CD4-positive, alpha-beta T cell treated with Interleukin-2 at 100 ng/mL for 4 hours (primary cell): ENCODE measurements at places on chromosomes 13 and 19.

DNA sequence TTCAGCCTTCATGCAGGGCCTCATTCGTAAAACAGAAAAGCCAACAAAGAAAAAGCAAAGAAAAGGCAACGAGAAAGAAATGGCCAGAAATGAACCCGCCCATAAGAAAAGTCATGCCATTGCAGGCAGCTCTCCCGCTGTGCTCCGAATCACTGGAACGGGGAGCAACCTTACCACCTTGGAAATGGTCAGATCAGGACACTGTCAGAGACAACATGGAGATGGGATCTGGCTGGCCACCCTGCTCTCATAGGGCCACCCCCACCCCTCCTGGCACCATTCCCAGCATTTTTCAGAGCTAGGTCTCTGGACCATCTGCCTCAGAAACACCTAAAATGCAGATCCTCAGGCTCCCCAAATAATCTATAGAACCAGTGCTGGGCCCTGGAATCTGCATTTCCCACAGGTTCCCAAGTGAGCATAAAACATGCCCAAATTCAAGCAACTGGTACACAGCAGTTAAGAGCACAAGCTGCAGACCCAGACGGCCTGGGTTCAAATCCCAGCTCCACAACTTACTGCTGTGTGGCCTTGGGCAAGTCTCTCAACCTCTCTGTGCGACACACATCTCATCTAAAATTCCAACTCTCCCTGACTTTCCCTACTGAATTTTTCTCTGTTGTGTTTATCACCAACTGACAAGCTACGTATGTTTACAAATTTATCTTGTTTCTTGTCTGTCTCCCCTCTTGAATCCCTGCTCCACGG lies 151.6 kb downstream of the IER2 start:
- DNase-seq: no peak

GRCh38 chr19:686589-687297 lies 8.5 kb downstream of the PRSS57 start:
- DNase-seq: no peak

- DNase-seq: peak; percentile 69
Observed at GRCh38 chr13:44437356-44438233, 64.0 kb downstream of the SERP2 start.

DNA sequence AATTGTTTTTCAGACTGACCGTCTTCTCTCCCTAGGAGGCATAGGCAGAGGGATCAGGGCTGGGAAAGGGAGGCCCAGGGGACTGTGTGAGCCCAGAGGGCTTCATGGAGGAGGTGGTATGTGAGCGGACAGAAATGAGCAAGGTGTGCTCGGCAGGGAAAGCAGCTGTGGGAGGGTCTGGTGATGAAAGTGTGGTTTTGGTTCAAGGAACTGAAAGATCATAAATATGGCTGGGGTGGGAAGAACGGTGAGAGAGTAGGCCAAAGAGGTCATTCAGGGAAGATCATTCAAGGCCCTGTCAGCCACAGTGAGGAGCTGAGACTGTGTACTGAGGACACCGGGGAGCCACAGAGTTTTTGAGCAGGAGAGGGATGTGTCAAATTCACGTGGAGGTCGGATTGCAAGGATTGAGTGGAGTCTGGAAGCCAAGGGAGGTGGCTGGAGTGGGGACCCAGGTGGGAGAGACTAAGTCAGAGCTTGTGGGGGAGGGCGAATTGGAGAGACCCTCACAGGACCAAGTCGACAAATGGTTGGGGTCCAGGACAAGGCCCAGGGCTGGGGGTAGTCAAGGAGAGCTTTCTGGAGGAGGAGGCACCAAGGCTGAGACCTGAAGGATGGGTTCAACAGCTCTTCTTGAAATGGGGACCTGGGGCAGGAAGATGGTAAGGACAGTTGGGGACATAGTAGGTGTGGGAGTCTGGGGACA lies 7.6 kb downstream of the PLD3 start:
- DNase-seq: no peak

GRCh38 chr19:10782795-10783194 lies 53.2 kb downstream of the TMED1 start:
- no peak for DNase-seq

GRCh38 chr19:47469719-47470118 lies 2.0 kb downstream of the SLC8A2 start:
- no peak for DNase-seq

- no peak for DNase-seq
Observed at GRCh38 chr19:16736709-16737108, 17.1 kb downstream of the NWD1 start.

DNA sequence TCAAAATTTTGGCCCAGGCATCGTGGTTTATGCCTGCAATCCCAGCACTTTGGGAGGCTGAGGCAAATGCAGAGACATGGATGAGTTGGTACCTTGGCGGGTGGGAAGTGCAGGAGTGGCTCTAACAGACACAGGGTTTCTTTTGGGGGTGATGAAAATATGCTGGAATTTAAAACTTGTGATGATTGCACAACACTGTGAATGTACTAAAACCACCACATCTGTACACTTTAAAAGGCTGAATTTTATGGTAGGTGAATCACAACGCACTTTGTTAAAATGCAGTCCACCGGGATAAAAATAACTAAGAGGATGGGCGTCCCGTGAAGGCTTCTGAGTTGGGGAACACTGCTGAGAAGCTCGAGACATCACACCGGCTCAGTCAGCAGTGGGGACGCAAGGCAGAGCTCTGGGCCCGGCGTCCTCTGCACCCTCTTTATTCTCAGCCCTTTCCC lies 47.1 kb downstream of the MLLT1 start:
- DNase-seq: no peak

DNA sequence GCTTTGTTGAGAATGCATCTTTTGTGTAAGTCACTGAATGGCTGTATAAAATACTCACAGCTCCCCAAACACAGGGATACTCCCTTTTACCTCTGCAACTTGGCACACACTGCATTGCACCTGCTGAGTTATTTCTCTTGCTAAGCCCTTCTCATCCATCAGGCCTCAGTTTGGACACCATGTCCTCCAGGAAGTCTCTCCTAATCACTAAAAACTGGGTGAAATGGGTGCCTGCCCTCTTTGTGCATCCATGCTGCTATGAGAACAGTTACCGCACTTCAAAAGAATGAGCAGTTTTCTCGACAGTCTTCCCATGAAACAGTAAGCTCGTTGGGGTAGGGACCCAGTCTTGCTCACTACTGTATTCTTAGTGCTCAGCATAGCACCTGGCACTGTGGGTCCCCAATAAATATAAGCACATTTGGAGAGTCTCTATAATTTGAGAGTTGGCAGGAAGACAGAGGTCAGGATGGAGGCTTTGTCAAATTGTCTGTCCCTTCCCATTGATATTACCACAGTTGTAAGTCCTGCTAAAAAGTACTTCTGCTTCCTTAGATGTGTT lies 4.6 kb upstream of the SLC25A30 start:
- DNase-seq: no peak

- no peak for DNase-seq
Observed at GRCh38 chr13:110416131-110417025, 109.3 kb downstream of the COL4A2 start.

- no peak for DNase-seq
Observed at GRCh38 chr19:43286786-43287185, 17.5 kb upstream of the PSG9 start.

GRCh38 chr19:43433689-43434088 lies 19.0 kb downstream of the TEX101 start:
- DNase-seq: no peak

DNA sequence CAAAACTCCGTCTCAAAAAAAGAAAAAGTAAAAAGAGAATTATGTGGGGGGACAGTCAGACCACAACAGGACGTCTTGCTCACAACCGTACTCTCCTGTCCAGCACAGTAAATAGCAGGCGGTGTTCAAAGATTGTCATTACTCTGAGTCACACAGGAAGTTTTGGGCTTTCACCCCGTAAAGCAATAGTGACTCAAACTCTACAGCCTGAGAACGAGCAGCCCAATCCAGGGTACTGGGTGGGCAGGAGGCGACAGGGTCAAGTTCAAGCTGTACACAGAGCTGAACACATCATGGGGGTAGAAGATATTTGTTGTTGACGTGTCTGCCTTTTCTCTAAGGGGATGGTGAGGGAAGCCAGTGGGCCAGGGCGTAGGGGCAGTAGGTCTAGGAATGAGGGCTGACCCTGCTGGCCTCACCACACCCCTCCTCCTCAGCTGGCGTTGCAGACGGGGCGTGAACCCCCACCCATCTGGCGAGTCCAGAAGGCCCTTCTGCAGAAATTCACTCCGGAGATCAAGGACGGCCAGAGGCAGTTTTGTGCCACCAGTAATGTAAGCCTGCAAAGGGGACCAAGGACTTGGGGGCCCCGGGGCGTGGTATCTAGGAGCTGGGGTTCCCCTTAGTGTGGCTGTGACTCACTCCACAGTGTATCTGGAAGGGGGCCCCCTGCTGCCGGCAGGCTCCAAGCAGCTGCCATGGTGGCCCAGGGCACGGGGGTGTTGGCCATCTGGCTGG lies 23.3 kb downstream of the PRR12 start:
- peak; percentile 32 for DNase-seq

- DNase-seq: no peak
Observed at GRCh38 chr13:93976528-93976927, 503.0 kb downstream of the DCT start.

- no peak for DNase-seq
Observed at GRCh38 chr13:46479691-46480090, 73.3 kb upstream of the LRCH1 start.

- no peak for DNase-seq
Observed at GRCh38 chr13:24038405-24038804, 122.1 kb upstream of the SPATA13 start.

GRCh38 chr13:112905086-112905485 lies 63.9 kb upstream of the MCF2L start:
- DNase-seq: no peak

- DNase-seq: no peak
Observed at GRCh38 chr13:49053906-49054305, 78.2 kb downstream of the FNDC3A start.

- peak; percentile 6 for DNase-seq
Observed at GRCh38 chr13:21297447-21297846, 121.0 kb downstream of the MRPL57 start.

DNA sequence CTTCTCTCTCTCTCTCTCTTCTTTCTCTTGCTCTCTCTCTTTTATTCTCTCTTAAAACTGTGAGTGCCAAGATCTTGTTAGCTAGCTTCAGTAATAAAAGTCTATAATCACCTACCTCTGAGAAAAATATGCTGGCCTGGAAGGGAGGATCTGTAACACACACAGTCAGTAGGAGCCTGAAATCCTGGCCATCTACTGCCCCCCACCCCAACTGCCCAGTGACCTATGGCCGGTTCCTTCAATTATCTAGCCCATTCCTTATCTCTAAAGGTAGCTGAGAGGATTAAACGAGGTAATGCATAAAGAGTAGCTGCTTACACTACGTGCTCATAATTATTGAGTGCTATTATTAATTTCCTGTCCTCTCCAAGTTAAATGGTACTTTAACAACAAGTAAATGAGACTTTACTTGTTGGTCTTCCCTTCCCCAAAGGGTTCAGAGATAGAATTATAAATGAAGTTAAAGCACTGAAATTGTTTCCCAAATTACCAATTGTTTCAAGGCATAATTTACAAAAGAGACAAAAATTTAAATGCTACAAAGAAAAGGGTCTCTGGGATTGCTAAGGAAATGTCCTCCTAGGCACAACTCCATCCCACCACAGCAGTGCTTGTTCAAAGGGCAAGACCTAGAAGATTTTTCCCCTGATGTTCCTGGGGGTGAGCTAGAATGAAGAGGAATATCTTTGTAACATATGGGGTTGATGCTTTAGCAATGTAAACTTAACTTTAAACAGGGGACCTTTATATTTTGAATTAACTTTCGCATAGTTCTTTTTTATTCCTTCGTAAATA lies 1.8 kb downstream of the LCP1 start:
- DNase-seq: no peak

DNA sequence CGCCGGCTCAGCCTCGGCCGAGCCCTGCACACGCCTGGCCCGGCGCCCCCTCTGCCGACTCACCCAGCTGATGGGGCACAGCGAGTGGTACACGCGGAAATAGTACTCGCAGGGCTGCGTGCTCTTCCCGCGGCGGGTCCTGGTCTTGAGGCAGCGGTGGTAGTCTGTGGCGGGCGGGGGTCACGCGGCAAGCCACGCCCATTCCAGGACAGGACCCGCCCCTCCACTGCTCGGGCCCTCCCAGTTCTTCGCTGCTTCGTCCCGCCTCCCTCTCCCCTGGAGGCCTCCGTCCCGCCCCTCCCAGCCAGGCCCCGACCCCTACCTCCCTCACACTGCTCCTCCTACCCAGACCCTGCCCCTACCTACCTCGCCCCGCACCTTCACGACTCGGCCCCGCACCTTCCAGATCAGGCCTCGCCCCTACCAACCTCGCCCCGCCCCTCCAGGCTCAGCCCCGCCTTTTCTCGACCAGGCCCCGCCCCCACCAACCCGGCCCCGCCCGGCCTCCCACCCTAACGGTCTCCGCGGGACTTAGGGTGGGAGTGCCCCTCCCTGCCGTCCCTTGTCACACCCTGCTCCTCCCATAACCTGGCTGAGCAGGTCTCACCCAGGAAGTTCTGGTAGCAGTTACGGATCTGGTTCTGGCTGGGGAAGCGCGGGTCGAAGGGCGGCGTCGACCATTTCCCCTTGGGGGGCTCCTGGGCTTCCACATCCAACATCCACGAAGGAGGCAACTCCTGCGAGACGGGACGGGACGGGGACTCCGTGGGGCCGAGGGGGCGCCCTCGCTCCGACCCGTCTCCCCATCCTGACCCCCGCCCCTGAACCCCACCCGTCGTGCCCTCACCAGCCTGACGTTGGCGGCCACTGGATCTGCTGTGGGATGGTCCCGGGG lies 469 bp downstream of the COX6B2 start:
- peak; percentile 60 for DNase-seq

DNA sequence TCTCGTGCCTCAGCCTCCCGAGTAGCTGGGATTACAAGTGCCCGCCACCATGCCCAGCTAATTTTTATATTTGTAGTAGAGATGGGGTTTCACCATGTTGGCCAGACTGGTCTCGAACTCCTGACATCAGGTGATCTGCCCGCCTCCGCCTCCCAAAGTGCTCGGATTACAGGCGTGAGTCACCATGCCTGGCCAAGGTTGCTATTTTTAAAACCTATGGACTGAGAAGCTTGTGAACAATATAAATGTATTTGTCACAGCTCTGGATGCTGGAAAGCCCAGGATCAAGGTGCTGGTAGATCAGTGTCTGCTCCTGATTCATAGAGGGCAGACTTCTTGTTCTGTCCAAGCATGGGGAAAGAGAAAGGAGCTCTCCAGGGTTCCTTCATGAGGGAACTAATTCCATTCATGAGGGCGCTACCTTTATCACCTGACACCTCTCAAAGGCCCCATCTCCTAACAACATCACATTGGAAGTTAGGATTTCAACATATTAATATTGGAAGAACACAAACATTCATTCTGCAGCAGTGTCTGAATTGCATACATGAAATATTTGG lies 16.1 kb downstream of the CARD8 start:
- DNase-seq: no peak

- peak; percentile 53 for DNase-seq
Observed at GRCh38 chr13:20411638-20412342, 113.9 kb downstream of the CRYL1 start.

DNA sequence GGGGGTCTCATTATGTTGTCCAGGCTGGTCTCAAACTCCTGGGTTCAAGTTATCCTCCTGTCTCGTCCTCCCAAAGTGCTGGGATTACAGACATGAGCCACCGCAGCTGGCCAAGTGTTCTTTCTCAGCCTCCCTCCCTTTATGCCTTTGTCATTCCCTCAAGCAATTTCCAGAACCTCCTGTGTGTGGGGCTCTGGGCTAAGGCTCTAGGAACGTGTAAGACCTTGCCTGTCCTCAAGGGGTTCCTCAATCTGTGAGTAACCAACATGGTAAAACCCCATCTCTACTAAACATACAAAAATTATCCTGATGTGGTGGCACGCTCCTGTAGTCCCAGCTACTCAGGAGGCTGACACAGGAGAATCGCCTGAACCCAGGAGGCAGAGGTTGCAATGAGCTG lies 15.5 kb upstream of the SPACA4 start:
- no peak for DNase-seq
